Skin of body (tissue), 3 donors: ENCODE measurements at places on chromosomes 6 and 20. TPM values are rescaled to one million over a fixed set of nuclear protein-coding genes. Genes with fewer than 3 reads are reported as not detected.

Gene B4GALT5
- 16.2 TPM for total RNA-seq

DNA sequence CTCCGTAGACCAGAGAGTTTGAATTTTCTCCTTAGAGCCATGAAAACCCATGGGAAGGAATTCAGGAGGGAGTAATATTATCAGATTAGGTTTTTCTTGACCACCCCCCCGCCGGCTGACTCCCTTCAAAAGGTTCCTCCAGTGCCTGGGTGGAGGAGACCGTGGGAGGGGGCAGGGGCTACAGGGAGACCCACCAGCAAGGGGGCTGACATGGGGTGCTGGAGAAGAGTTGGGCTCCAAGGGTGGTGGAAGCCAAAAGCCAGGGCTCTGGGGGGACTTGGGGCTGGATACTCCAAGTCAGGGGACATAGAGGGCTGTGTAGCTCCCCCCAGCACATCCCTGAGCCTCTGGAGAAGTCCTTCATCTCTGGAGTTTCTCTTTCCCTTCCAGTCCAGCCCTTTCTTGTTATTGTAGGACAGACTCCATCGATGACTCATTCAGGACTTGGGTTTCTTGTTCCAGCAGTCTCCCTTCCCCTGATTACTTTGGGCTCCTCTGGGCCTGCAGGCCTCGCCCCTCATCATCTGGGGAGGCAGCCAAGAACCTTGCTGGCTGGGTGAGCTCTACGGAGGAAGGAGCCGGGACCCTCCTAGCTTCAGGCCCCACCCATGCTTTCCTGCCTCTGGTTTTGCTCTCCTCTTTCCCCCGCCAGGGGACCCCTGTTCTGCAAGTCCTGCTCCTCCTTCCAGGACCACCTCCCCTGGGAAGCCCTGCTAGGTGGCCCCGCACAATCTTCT, 10.5 kb upstream of the KIAA1755 start:
- peak; percentile 60 for DNase-seq

DNA sequence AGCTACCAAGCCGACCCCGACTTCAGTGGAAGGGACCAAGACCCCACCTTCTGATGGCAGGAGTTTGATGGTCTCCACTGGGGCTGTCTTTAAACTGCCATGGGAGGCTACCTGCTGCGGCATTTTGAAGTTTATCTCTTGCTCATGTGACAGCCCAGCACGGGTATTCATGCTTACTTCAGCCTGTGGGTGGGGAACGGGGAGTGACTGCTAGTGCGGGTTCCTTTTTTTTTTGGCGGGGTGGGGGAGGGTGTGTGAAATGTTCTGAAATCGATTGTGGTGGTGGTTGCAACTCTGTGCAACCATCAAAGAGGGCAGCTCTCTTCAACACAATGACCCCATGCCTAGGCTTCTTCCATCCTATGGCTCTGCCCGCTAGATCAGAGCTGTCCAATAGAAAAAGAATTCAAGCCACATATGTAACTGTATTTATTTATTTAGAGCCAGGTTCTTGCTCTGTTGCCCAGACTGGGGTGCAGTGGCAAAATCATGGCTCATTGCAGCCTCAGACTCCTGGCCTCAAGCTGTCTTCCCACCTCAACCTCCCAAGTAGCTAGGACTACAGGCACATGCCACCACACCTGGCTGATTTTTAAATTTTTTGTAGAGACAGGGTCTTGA, 53.7 kb downstream of the PPP1R16B start:
- DNase-seq, result no peak

- DNase-seq, result no peak
Measured at GRCh38 chr6:43739642-43740091, 30.3 kb upstream of the VEGFA start.

DNA sequence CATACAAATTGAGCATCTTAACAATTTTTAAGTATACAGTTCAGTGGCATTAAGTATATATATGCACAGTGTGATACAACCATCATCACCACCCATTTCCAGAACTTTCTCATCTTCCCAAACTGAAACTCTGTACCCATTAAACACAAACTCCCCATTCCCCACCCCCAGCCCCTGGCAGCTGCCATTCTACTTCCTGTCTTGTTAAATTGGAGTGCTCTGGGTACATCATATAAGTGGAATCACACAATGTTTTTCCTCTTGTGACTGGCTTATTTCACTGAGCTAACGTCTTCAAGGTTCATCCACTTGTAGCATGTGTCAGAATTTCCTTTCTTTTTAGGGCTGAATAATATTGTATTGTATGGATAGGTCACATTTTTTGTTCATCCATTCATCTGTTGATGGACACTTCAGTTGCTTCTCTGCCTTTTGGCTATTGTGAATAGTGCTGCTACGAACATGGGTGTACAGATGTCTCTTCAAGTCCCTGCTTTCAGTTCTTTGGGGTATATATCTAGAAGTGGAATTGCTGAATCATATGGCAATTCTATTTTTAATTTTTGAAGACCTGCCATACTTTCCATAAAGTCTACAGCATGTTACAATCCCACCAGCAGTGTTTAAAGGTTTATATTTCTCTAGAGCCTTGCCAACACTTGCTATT, 19.6 kb upstream of the RREB1 start:
- no peak for DNase-seq

- no peak for DNase-seq
Measured at GRCh38 chr6:111580826-111581505, 24.7 kb downstream of the TRAF3IP2 start.

Gene LYRM2
- 15.1 TPM for total RNA-seq

DNA sequence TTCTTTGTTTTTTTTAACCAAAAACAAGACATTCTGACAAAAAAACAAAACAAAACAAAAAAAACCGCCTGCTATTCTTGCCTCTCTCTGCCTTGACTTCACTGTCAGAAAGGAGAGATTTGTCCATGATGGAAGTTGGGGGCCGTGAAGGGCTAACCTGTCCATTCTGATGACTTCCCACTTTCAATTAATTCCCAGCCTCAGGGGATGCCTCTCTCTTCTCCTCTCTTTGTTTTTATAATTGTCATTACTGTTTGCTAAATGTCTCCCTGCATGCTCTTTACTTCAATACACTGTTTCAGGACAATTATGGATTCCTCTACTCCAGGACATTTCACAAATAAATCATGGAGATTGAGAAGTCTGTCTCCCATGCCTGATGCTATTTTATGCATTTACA, 130.5 kb upstream of the CNR1 start:
- DNase-seq, result no peak

GRCh38 chr6:100568255-100568654, 103.5 kb upstream of the SIM1 start:
- no peak for DNase-seq

Gene CTCFL
- total RNA-seq, result 0.10 TPM
